ENCODE measurements at places on chromosomes 7 and 10.

- DNase-seq, result no peak
Observed at GRCh38 chr10:100807241-100807951, 62.0 kb downstream of the PAX2 start.

GRCh38 chr7:103446049-103446520, at the start of gene SLC26A5:
Gene SLC26A5, minus strand, starts transcription at chr7:103446207. Its CDS starts 24,693 bp downstream, at chr7:103421514.
- no peak for DNase-seq

DNA sequence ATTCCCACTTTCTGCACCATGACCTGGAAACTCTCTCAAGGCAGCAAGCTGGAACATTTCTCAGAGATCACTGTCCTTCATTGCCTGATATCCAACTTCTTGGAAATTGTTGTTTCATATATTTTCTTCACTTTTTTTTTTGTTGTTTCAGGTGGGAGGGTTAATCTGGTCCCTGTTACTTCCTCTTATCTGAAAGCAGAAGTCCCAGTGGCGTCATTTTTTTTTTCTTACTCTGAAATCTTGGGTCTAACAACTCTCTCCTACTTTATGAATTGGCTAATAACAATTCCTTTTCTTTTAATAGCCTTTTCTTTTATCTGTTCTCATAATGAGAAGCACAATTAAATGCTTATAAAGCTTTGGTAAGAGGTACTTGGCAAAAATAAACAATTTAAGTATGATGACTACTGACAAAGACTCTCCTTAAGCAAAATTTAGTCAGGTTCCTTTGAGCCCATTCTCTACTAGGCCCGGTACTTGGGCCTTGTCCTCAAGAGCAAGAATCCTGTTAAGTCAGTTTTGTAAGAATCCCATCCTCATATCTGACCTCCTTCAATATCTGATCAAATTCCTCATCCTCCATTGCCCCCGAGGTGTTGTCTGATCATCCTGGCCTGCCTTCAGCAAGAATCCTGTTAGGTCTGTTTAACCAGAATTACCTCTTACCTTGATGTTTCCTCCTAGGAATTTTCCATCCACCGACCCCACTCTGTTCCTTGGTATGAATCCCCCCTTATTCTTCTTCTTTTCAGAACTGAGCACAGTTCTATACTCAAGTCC, 11.5 kb upstream of the CC2D2B start:
- DNase-seq, result no peak

- DNase-seq, result no peak
Observed at GRCh38 chr7:52463341-52463740, 572.1 kb upstream of the POM121L12 start.

- no peak for DNase-seq
Observed at GRCh38 chr7:134469622-134470021, 10.7 kb upstream of the AKR1B1 start.

DNA sequence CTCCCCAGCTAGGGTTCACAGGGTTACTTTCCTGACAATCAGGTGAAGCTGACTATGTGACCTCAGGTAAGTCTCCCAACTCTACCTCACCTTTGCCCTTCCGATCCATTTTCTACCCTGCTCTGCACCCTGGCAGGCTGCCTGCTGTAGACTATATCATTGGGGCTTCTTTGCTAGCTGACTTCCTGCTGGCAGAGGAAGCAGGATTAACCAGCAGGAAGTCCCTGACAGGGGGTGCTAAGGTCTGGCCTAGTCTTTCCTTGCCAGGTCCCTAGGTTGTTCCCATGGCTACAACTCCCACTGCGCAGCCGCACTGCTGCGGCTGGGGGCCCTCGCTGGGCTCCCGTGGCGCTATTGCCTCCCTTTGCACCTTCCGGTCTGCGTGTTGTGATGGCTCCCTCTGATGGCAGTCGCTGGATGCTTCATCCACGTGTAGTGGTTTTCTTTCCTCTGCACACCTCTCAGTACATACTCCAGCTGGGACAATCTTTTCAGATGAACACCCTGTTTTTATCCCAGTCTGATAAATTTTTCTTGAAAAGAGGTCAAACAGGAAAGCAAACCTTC, 365.9 kb downstream of the REEP3 start:
- DNase-seq, result no peak

DNA sequence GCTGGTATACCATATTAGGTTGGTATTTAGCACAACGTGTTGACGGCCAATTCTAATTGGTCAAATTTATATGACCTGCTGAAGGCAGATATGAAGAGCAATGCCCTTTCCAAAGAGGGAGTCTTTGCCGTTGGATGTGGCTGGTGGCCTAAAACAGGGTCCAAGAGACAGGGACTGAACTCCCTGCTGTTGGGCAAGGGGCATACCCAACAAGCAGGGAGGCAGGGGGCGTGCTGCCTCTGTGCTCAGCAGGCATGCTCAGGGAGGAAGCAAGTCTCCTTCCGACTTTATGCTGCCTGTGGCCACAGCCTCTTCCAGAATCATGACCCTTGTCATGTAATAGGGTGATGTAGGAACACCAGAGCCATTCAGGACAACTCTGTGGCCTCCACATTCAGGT, 167.7 kb upstream of the NPVF start:
- no peak for DNase-seq

DNA sequence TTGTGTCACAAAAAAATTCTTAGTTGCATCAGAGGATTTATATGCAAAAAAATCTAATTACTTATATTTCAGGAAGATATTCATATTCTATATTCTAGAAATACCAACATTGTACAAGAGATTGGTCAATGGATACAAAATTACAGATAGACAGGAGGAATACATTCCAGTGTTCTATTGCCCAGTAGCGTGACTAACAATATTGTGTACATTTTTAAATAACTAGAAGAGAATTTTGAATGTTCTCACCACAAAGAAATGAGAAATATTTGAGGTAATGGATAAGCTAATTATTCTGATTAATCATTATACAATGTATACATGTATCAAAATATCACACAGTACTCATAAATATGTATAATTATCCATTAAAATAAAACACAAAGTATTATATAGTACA, 253.3 kb downstream of the IPMK start:
- DNase-seq, result no peak

DNA sequence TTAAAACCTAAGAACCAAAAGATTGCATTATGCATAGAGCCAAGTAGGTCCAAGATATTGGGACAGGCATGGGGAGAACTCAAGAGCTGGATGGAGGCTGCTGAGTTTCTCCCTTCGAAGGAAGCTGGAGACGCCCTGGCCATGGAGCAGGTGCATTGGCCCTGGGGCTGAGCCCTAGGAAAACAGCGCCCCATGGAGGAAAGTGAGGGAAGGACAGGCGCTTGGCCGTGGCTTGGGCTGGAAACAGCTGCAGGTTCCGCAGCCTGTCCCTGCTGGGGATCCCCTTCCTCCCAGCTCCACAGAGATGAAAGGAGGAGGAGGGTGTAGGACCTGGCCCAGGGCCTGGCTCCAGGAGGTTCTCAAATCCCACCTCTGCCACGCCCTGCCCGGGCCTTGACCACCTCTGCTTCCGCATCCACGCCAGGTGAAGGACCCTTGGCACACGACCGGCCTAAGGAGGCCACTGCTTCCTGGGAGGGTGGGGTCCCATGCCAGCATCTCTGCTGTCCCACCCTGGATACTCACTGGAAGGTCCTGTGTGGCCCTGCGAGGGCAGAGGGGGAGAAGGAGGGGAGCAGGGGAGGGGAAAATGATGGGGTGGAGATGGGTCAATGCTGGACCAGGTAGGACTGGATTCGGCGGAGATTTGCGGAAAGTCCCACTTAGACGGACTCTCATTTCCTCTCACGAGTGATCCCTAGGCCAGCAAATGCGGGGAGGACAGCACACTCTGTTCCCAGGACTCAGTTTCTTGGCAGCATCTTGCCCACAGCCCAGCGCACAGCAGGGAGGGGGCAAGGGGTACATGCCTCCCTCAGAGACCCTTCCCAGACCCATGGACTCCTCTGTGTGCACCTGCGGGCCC, 258.6 kb upstream of the TCERG1L start:
- DNase-seq, result no peak

- DNase-seq, result no peak
Observed at GRCh38 chr7:92231-92674, 100.1 kb upstream of the FAM20C start.

- DNase-seq, result no peak
Observed at GRCh38 chr10:43870968-43871439, 222.3 kb upstream of the ZNF32 start.

- peak; percentile 24 for DNase-seq
Observed at GRCh38 chr10:74977913-74978847, 133.3 kb upstream of the SAMD8 start.

DNA sequence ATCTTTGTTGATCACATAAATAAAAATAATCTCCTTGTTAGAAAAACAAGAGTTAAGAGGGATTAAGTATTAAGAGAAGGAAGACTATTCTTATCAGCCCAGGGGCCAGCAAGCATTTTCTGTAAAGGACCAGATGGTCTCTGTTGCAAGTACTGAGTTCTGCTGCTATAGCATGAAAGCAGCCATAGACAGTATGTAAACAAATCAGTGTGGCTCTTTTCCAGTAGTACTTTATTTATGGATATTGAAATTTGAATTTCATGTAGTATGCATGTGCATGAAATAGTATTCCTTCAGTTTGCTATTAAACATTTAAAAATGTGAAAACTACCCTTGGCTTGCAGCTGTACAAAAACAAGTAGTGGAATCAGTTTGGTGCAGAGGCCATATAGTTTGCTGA, 81.7 kb downstream of the STK31 start:
- DNase-seq, result no peak

GRCh38 chr10:64750672-64751071, 1229.5 kb downstream of the REEP3 start:
- DNase-seq, result no peak

- no peak for DNase-seq
Observed at GRCh38 chr7:121019018-121019417, 30.5 kb downstream of the CPED1 start.

GRCh38 chr10:95792211-95792780, 36.3 kb downstream of the ENTPD1 start:
- no peak for DNase-seq

DNA sequence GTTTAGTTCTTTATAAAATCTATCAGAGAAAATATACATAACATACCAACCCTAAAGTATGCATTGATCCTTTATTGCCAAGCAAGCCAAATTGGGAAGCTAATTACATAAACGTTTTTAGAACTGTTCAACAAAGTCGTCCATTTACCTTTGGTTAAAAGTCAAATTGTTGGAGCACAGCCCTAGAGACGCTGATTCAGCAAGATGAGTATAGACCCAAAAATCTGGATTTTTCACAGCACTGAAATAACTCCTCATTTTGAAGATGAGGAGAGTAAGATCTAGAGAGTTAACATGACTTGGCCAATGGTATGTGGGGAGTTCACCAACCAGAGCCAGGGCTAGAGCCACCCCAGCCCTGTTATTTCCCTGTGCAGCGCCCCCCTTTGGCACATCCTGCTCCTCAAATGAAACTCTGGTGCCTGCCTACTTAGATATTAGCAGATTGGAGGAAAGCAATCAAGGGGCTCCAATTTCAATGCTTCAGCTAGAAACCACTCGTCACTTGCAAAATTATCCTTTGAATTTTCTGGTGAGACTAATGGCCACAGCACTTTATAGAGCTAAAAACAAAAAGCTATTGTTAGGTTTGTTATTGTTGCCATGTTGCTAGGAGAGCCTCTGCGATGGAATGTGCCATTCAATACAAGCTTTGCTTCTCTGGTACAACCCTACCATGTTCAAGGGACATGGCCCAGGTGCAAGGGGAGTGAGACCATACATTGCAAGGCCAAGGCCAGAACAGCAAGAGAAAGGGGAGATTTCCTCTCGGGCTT, 132.6 kb upstream of the ZEB1 start:
- DNase-seq, result no peak

GRCh38 chr7:36045830-36046341, 107.2 kb upstream of the EEPD1 start:
- DNase-seq, result no peak

GRCh38 chr10:52956861-52957260, 184.3 kb upstream of the MBL2 start:
- no peak for DNase-seq

GRCh38 chr10:56745490-56745889, 384.4 kb upstream of the ZWINT start:
- no peak for DNase-seq

DNA sequence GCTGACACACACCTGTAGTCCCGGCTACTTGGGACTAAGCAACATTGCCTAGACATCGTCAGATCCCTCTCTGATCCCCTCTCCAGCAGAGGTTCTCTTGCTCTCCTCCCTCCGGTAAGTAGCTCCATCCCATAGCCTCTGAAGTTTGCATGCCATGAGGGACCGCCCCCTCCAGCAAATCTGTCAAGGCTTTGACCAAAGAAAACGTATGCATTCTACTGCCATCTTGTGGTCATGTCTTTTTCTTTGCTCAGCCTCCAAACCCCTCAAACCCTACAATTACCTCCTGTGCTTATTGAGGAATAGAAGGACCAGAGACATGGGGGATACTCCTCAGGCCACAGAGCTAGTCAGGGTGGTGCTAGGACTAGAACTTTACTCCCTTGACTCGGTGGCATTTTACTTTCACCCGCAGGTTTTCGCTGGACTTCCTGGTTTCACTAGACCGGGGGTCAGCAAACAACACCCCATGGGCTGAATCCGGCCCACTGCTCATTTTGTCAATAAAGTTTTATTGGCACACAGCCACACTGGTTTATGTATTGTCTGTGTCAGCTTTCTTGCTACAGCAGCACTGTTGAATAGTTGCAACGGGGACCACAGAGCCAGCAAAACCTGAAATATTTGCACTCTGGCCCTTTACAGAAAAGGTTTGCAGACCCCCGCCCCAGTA, 202.6 kb upstream of the FOXK1 start:
- no peak for DNase-seq

DNA sequence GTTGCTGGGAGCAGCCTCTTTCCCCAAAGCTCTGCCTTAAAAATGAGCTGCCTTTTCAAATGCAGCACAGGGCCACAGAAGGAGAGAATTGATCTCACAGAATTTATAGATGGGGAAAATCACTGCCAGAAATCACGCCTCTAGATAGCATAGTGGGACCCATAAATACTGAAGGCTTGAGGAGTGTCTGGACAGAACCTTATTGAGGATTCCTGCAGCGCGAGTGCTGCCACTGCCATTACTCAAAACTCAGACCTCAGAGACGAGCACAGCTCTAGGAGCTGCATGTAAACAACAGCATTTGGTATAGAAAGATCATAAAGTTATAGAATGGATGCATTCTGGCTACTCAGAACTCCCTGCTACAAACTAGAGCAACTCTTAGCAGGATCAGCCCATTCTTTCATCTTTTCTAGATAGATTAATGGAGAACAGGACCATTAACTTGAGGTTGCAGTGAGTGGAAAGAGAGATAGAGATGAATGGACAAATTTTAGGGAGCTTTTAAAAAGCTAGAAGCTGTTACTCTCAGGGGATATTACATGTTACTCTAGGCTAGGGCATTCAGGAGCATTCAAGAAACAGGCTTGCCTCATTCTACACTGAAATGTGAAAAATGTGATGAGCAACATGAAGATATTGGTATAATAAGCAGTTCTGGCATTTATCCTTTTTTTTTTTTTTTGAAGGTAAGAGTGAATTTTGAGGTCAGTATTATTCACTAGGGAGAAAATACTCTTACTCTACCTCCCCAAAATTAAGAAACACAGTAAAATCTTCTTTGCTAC, 267.2 kb upstream of the SLC26A5 start:
- no peak for DNase-seq

- no peak for DNase-seq
Observed at GRCh38 chr7:69814421-69814962, 216.2 kb downstream of the AUTS2 start.

GRCh38 chr7:139750459-139751095, 27.2 kb downstream of the HIPK2 start:
- no peak for DNase-seq

- no peak for DNase-seq
Observed at GRCh38 chr7:68556537-68556936, 1041.7 kb upstream of the AUTS2 start.
